ENCODE measurements at places on chromosomes 7 and 10.

DNA sequence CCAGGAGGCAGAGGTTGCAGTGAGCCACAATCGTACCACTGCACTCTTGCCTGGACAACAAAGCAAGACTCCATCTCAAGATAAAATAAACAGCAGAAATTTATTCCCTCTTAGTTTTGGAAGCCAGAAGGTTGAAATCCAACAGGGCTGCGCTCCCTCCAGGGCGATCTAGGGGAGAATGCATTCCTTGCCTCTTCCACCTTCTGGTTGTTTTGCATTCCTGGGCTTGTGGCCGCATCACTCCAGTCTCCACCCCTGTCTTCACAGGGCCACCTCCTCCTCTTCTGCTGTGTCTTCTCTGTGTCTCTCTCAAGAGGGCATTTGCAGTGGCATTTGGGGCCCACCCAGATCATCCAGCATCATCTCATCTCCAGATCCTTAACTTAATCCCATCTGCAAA lies 36.2 kb downstream of the LIMK1 start:
- no peak for DNase-seq

GRCh38 chr10:129631006-129631405 lies 164.0 kb downstream of the MGMT start:
- no peak for DNase-seq

DNA sequence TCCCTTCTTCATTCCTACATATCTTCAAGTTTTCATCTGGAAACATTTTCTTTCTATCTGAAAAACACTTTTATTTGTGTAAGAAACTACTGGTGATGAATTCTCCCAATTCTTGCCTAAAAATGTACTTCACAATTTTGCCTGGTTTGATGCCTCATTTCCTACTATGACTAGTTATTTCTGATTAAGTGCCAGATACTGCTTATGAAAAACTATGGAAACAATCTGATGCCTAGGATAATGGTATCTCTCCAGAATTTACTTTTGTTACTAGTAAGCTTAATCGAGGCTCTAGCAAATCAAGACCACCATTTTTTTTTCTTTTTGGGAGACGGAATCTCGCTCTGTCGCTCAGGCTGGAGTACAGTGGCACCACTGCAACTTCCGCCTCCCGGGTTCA lies 31.3 kb downstream of the CACUL1 start:
- no peak for DNase-seq

- DNase-seq, result no peak
Measured at GRCh38 chr7:18866359-18867036, 250.9 kb downstream of the TWIST1 start.

DNA sequence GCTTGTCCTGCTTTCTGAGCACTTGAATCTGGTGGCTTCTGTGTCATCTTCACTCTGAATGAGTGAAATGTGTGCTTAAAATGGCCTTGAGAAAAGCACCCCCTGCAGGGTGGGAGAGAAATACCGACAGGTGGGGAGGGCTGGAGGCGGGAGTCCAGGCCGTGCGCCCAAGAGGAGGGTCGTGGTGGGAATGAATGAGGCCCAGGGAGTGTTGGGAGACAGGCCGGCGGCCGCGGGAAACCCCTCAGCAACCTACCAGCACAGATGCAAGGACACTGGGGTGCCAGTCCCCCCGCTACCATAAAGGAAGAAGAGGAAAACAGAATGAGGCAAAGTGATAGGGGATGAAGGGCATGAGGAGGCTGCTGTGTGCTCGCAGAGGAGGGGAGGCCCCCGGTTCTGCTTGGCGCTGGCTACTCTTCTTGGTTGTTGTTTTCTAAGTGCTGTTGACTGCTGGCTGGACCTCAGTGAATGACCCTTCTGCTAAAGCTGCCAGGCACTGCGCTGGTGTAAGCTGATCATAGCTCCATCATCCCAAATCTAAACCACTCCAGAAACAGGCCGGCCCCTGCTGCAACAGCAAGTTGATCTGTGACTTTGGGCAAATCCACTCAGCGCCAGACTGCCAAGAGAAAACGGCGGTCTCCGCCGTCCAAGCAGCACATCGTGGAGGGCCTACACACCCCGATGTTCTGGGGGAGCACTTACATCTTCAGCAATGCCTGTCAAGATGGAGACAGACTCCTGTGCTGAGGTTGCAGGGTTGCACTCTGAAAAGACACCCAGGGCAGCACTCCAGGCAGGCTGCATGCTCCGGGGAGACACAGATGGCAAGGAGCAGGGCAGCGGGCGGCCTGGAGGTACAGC lies 378.5 kb downstream of the DNAJB6 start:
- peak; percentile 20 for DNase-seq

DNA sequence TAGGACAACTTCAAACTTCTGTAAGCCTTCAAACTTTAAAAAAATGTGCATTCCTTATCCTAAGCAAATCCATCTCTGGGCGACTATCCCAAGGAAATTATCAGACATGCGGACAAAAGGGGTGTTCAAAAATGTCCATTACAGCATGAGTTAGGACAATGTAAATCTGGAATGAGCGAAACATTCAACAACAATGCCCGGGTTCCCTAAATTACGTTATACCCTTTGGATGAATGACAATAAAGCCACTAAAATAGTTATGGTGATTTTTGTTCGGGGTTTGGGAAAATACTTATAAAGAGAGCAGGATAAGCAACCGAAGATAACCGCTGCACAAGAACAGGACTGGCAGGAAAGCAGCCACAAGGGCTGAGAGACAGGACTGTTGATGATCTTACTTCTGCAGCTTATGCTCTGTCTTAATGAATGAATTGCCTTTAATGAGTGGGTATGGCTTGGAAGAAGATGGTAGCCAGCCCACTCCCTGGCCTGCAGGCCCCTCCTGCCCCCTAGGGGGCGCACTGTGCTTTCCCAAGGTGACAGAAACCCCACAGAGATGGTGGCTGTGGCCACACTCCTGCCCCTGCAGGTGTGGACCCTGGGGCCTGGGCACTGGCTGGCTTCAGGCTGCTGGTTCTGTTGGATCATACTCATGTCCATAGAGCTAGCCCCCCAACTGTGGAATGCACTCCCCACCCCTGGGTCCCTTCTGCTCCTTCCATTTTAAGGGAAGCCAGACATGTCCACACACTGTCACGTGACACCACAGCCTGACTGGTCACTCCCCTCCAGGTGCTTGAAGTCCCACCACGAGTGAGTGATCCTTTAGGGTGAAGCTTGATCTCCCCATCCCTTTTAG lies 45.0 kb downstream of the ZCCHC24 start:
- DNase-seq, result no peak

- peak; percentile 55 for DNase-seq
Measured at GRCh38 chr10:132434405-132435005, 37.5 kb downstream of the PWWP2B start.

All from stimulated activated naive CD4-positive, alpha-beta T cell (primary cell).